ENCODE measurements at places on chromosomes 7 and 10. TPM values are rescaled to one million over a fixed set of nuclear protein-coding genes. Genes with fewer than 3 reads are reported as not detected.
A peak's percentile ranks its signal among the peaks of the same experiment; 100 is the strongest.

GRCh38 chr7:148204639-148205304 lies 385.8 kb upstream of the C7orf33 start:
- DNase-seq = no peak

DNA sequence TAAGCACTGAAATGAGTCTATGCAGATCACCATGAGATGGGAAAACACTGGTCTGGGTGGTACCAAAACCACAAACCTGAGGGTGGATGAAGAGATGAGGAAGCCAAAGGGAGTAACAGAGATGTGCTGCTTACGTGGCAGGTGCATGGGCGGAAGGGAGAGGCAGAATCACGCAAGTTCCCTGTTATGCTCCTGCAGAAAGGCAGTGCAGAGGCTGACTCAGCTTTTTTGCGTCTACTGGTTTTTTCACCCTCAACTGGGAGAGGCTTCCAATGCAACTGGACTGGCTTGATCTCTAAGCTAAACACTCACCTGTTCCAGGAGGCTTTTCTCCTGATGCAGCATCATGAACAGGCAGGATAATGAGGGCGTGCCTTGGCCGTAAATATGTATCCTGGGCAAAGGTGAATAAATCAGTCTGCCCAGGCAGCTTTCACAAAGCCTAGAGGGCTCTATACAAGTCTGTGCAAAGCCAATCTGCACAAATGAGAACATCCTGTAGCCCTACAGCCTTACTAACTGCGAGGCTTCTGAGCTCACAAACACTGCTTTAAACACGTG lies 95.4 kb upstream of the AFAP1L2 start:
- DNase-seq = no peak

The MYO1G gene
- total RNA-seq = 0.63 TPM

- no peak for DNase-seq
These were observed 113.1 kb upstream of the RNF32 start for GRCh38 chr7:156527458-156527890.

DNA sequence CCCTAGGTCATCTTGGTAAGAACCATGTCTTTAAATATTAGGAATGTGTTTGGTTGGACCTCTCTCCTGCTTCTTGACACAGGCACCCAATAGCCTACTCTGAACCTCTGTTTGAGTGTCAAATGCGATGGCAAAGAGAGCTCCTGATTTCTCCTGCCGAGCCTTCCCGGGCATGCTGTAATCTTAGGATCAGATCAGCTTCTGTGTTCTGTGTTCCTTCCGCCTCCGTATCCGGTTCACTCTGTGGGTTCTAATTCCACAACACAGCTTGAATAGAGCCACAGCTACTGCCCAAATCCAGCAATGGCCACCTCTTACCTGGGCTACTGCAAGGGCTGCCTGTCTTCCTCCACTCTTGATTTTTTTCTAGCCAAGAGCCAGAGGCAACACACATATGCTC lies 165.2 kb upstream of the TNS3 start:
- no peak for DNase-seq

- DNase-seq = no peak
These were observed 34.1 kb upstream of the INPP5F start for GRCh38 chr10:119691726-119692125.

GRCh38 chr10:124955868-124956267 lies 13.9 kb downstream of the ZRANB1 start:
- no peak for DNase-seq

The NPC1L1 gene
- total RNA-seq = 0.37 TPM

DNA sequence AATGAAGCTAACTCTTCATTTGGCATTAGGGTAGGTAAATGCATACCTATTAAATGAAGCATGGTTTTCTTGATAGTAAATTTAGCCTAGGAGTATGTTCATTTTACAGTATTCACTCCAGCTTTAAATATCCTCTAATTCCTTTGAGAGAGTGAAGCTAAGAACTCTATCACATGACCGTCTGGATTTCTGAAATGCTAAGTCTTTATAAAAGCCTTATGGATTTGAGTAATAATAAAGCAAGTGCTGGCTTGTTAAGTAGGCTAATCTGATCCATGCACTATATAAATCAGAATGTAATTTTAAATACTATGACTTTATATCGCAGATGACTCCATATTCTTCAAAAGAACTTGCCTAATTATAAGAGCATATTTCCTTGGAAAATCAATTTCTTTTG lies 64.8 kb downstream of the REEP3 start:
- DNase-seq = no peak

GRCh38 chr7:13702251-13702650 lies 287.2 kb downstream of the ETV1 start:
- no peak for DNase-seq

The CTTNBP2 gene
- total RNA-seq = 4.3 TPM

GRCh38 chr7:109213081-109213480 lies 643.4 kb downstream of the DNAJB9 start:
- no peak for DNase-seq

The GET4 gene
- 128 TPM for total RNA-seq

The TAC1 gene
- total RNA-seq = not detected

GRCh38 chr10:95377950-95378349 lies 87.1 kb upstream of the PDLIM1 start:
- DNase-seq = no peak

The FRMD4A gene
- 15.0 TPM for total RNA-seq

GRCh38 chr10:5944389-5945189 lies 32.8 kb downstream of the IL15RA start:
- peak; percentile 84 for DNase-seq

The TCF7L2 gene
- 25.4 TPM for total RNA-seq

DNA sequence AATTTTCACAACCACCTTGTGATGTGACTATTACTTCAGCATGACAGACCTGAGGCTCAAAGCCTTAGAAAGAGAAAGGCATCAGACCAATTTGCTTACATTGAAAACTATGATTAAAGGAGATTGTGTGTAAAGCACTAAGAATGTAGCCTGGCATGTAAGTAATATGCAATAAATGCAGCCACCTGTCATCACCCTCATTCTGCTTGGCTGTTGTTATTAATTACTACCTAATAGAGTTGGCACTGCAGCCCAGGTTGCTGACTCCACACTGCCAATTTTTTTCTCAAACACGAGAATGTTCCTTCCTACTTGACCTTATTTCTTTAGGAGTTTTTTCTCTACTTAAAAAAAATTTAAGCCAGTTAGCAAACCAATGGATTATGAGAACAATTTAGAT lies 61.2 kb upstream of the NPVF start:
- DNase-seq = no peak

DNA sequence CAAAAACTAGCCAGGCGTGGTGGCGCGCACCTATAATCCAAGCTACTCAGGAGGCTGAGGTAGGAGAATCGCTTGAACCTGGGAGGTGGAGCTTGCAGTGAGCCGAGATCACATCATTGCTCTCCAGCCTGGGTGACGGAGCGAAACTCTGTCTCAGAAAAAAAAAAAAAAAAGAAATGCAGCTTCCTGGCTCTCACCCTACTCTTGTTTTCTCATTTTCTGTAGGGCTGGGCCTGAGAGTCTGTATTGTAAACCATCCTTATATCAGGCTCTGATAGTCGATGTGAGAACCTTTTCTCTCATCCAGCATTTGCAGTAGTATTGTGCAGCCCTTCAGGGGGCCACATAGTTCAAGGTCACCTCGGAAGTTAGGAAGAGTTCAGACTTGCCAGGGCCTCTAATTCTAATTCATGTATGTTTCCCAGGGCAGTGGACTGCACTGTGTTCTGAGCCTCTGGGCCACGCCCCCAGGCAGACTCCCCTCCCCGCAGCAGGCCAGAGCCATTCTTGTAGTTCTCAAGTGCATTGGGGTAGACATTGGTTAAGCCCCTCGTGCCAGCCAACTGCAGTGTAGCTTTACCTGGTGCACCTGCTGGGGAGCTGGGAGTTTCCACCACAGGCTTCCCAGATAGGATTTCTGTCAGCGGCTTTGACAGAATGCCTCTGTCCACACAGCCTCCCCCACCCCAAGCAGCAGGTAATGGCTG lies 38.3 kb upstream of the PDCD4 start:
- DNase-seq = no peak

- DNase-seq = no peak
These were observed 15.4 kb downstream of the YWHAG start for GRCh38 chr7:76343294-76343930.

The CUL2 gene
- total RNA-seq = 37.6 TPM

GRCh38 chr7:30845426-30846135 lies 66.1 kb upstream of the AQP1 start:
- DNase-seq = peak; percentile 69

DNA sequence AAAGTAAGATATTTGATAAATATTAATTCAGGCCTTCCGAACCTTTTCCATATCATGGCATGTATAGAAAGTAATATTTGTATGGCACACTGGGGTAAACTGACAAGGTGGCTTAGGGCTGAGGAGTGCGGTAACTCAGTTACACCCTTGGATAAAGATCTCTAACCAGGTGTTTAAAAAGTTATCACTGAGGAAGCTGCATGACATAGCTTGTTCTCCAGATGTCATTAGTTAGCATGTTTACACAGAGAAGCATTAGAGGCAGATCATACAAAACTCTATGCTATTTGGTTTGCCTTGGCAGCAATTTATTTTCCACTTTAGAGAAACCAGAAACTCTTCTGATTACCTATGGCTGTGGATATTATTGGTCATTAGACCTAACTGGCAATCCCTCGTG lies 118.2 kb downstream of the ST7 start:
- no peak for DNase-seq

DNA sequence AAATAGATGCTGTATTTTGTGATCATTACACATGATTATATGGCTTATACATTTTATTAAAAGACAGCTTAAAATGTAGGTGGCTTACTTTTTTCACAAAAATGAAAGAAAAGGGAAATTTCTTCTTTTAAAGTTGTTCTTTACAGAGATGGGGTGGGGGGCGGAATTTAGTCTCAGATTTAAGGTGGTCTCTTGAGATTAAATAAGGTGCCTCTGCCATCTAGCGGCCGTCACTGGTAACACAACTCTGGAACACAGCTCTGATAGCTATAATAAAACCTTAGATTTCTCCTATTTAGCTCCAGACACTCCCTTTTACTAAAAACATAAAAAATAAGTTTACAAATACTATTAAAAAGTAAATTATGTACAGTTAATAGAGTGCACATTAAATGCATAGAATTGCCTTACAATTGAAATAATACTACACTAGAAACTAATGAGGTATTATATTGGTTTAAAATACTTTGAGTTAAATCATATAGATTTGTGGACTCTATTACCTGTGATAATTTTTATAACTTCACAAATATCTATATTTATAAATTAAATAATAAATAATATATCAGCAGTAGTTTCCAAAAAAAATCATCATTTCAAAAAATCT lies 210.9 kb downstream of the DGKB start:
- peak; percentile 87 for DNase-seq

- DNase-seq = no peak
These were observed 1.9 kb downstream of the CRYGN start for GRCh38 chr7:151437866-151438516.

GRCh38 chr10:17229967-17230682 lies 2.1 kb downstream of the VIM start:
- peak; percentile 87 for DNase-seq

The ERVW-1 gene
- 7.5 TPM for total RNA-seq

The HTR5A gene
- total RNA-seq = 0.87 TPM

GRCh38 chr7:145599376-145599775 lies 517.2 kb upstream of the CNTNAP2 start:
- no peak for DNase-seq

The HMX2 gene
- 0.47 TPM for total RNA-seq

The STEAP4 gene
- total RNA-seq = 27.1 TPM

DNA sequence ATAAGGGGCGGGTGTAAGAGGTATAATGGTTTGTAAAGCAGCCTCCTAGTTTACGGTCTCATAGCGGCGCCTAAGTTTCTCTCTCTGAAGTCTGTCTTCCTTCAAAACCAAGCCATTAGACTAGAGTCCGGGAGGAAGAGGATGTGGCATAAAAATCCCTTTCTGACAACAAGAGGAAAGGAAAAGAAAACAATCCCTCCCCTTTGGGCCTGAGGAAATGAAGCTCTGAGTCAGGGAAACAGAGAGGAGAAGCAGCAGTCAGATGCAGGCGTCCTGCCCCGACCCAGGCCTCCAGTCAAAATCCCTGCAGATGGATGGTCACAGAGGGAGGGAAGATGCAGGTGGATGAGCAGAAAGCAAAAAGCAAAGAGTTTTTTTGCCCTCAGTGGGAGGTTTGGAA lies 23.7 kb downstream of the PARP12 start:
- no peak for DNase-seq

DNA sequence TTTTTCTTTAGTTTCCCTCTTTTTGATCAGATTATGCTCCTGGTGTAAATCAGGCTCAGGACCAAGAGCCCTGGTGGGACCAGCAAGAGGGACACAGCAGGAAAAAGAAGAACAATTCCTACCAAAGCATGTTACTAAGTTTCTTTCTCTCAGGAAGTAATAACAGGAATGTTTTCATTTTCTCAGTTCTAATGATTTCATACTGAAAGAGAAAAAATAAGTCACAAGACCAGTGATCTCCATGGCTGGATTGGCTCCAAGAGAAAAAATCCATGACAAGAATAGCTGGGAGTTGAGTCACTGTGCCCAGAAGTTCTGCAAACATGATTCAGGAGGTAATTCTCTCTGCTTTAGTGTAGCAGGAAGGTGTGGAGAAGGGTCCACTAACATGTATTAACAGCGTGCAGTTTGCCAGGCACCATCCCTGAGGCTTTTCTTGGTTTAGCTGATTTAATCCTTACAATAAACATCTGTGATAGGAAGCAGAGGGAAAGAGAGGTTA lies 23.8 kb upstream of the IFIT2 start:
- peak; percentile 64 for DNase-seq

DNA sequence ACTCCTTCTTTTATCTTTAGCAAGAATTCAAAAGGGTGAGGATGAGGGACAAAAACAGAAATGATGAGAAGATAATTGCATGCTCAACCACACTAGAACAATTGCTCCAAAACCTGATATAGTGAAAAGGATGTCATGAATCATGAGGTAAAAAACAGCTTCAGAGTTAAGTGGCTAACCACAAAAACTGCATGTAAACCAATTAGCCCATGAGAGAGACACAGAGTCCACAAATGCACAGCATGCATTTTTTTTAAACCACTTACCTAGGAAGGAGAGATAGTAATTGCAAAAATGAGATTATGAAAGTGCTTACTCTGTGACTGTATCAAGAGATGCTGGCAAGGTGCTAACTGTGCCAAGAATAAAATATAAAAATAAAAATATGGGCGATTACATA lies 132.9 kb downstream of the MBL2 start:
- DNase-seq = no peak

- DNase-seq = no peak
These were observed 130.6 kb upstream of the EFCAB10 start for GRCh38 chr7:105711726-105712402.

The CD36 gene
- 19.8 TPM for total RNA-seq

The CACNB2 gene
- total RNA-seq = 1.4 TPM

GRCh38 chr10:72088889-72089575 lies 681 bp upstream of the SPOCK2 start:
- no peak for DNase-seq

The CDCA7L gene
- total RNA-seq = 46.1 TPM

The SKIDA1 gene
- total RNA-seq = 6.9 TPM

GRCh38 chr7:135786911-135787310 lies 38.3 kb upstream of the FAM180A start:
- no peak for DNase-seq

The C10orf143 gene
- 3.7 TPM for total RNA-seq
